Neural crest cell (in vitro differentiated cells): ENCODE measurements at places on chromosomes 7 and 10. TPM values are rescaled to one million over a fixed set of nuclear protein-coding genes. Genes with fewer than 3 reads are reported as not detected.
A peak's percentile ranks its signal among the peaks of the same experiment; 100 is the strongest.

DNA sequence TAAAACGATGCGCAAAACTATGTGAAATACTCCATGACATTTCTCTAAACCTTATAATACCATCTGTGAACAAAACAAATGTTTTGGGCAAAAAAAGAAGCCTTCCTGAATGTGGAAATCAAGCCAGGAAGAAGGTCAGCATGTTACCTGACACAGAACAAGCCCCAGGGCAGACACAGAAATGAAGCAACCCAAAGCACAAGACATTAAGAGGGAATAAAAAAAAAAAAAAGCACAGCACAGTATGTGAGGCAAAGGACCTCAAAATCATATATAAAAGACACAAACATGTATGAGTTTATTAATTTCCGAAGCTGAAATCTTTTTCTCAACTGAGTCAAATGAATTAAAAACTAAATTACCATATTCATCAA lies 161.8 kb downstream of the SKIDA1 start:
- H3K27ac ChIP-seq = peak overlapping the region; percentile 76
- peaks cover 38% of the 10 kb centered on the region for H3K4me1 ChIP-seq
- H3K36me3 ChIP-seq = no peaks in the 10 kb centered on the region
- H3K27me3 ChIP-seq = no peaks in the 10 kb centered on the region
- peak overlapping the region; percentile 71 for H3K4me3 ChIP-seq
- DNase-seq = no peak

The SLC26A5 gene
- total RNA-seq = not detected in 2 replicates

The ESYT2 gene
- 21.1 and 23.3 TPM in 2 replicates for total RNA-seq

DNA sequence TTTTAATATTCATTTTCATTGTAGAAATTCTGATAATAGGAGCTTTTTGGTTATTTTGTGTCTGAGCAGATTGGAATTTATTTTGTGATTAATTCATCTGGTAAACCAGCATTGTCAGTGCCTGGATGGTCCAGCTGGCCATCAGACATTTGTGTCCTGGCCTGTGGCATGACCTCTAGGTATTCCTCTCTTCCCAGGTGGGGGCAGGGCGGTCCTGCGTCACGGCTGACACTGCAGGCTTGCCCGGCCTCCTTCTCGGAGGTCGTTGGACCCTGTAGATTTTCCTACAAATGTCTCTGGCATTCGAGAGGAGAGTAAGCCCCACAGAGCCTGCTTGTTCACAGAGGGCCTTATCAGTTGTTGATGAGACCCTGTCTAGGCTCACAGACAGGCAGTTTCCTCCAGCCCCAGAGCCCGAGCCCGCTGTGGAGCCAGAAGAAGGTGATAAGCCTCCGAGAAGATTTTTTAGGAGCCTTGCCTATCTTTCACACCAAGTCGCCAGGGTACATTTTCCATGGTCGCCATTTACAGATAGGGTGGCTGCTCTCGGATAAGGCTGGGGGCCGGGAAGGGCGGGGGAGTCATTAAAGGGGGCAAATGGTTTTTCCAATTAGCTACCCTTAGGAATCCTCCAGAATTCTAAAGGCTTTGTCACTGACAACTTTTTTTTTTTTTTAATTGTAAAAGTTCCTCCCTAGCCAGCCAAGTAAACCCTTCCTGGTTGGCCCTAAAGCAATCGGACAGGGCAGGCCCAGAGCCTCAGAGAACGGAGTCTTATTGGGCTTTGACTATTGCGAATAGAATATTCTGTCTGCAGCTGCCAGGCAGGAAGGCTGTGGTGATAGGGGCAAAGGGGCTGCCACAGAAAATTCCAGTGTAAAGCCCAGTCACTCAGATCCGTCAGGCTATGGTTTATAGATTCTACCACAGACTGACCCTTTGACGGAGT lies 78.1 kb upstream of the TBX20 start:
- H3K27me3 ChIP-seq = no peaks in the 10 kb centered on the region
- H3K36me3 ChIP-seq = no peaks in the 10 kb centered on the region
- DNase-seq = no peak
- no peak overlapping the region for H3K4me3 ChIP-seq
- H3K4me1 ChIP-seq = no peaks in the 10 kb centered on the region

The GPR85 gene
- 1.6 and 2.5 TPM in 2 replicates for total RNA-seq

- DNase-seq = no peak
- no peaks in the 10 kb centered on the region for H3K36me3 ChIP-seq
- H3K4me3 ChIP-seq = no peak overlapping the region
- no peaks in the 10 kb centered on the region for H3K4me1 ChIP-seq
Observed at GRCh38 chr10:16843252-16843870, 26.1 kb upstream of the RSU1 start.

The CALHM3 gene
- total RNA-seq = not detected in 2 replicates

The TM9SF3 gene
- total RNA-seq = 106 and 110 TPM in 2 replicates

GRCh38 chr7:53351681-53352080 lies 316.2 kb downstream of the POM121L12 start:
- H3K4me3 ChIP-seq = no peak overlapping the region
- no peak for DNase-seq
- no peaks in the 10 kb centered on the region for H3K36me3 ChIP-seq
- H3K27me3 ChIP-seq = no peaks in the 10 kb centered on the region
- H3K27ac ChIP-seq = no peak overlapping the region

DNA sequence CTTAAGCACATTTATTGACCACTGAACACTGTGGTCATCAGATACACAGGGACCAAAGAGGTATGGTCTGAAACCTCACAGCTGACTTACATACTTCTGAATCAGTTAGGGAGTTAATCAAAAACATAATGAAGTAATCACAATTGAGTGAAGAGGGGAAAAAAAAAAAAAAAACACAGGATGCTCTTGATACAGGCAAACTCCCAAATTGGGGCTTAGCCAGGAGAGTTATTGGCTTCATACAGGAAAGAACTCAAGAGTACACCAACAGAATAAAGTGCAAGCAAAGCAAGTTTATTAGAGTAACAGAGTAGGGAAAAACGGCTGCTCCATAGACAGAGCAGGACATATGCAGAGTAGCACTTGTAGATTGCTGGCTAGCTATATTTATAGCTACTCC lies 917.0 kb downstream of the CNTNAP2 start:
- H3K27ac ChIP-seq = no peak overlapping the region
- H3K4me3 ChIP-seq = no peak overlapping the region
- no peaks in the 10 kb centered on the region for H3K27me3 ChIP-seq
- H3K36me3 ChIP-seq = no peaks in the 10 kb centered on the region

- H3K27me3 ChIP-seq = no peaks in the 10 kb centered on the region
- no peak for DNase-seq
- peak overlapping the region; percentile 60 for H3K27ac ChIP-seq
- H3K4me1 ChIP-seq = no peaks in the 10 kb centered on the region
Observed at GRCh38 chr10:27447540-27447939, 56.6 kb upstream of the RAB18 start.

The STOX1 gene
- total RNA-seq = 8.7 and 8.8 TPM in 2 replicates

DNA sequence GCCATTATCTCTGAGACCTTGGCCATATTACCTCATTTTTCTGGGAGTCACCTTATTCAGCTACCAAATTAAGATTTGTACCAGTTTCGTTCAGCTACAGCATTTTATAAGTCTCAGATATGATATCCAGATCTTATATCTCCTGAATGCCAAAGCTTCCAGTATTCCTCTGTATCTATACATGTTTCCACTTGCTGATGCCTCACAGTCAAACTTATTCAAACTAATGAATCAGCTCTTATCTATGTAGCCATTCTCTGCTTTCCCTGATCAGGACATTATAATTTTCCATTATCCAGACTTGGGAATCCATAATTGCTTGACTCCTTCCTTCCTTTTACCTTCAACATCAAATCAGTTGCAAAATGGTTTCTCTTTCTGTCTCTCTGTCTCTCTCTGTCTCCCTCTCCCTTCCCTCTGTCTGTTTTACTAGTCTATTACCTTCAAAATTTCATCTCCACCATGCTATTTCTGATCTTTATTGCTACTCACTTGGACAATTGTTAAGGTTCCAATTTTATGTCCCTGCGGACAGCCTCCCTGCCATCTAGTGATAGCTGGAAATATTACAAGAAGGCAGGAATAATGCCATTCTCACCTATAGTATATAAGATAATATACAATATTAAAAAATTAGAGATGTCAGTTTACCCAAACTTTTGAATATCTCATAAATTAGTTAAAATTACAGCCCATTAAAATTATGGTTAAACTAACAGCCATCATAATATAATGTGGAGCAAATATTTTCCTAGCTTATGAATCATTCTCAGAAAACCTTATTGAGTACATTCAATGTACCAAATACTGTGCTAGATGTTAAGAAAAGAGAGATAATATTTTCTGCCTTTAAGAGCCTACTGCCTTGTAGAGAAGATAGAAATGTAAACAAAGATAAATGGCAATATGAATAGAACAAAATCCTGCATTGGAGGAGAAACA lies 89.8 kb downstream of the PCLO start:
- no peak overlapping the region for H3K4me3 ChIP-seq
- H3K4me1 ChIP-seq = peaks cover 4% of the 10 kb centered on the region
- H3K27me3 ChIP-seq = no peaks in the 10 kb centered on the region
- no peak for DNase-seq

The RPEL1 gene
- total RNA-seq = not detected in 2 replicates

DNA sequence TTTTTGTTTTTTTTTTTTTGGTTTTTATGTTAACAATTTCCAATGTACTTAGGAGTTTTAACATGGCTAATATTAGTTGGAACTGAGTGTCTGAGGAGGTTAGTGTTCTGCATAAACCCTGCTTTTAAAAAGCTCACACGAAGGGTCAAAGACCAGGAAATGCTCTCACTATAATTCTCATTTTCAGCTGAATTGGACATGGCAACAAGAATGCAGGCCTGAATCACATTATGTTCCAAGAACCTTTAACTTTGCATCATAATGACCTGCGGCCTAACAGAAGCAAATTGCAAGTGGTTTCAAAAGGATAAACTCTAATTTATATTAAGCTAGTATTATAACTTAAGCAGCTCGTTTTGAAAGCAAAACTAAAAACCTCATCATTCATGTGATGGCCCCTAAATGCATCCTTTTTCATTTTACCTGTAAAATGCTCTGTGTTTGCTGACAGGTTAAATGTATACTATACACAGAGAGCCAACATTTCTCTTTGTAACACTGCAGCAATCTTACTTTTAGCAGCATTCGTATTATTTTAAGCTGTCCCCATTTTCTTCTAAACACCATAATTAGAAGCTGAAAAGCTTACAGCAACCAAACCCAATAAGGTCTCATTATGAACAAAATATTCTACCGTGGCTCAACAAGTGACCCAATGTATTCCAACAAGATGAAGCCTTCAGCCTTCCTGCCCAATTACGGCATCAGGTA lies 242.8 kb upstream of the SP4 start:
- peak overlapping the region; percentile 39 for H3K27ac ChIP-seq
- H3K4me1 ChIP-seq = peaks cover 60% of the 10 kb centered on the region
- peaks cover 12% of the 10 kb centered on the region for H3K36me3 ChIP-seq
- DNase-seq = no peak

GRCh38 chr10:44724415-44725174 lies 186.5 kb upstream of the TMEM72 start:
- no peak overlapping the region for H3K27ac ChIP-seq
- no peaks in the 10 kb centered on the region for H3K27me3 ChIP-seq
- no peaks in the 10 kb centered on the region for H3K4me1 ChIP-seq
- H3K4me3 ChIP-seq = no peak overlapping the region
- no peaks in the 10 kb centered on the region for H3K36me3 ChIP-seq

GRCh38 chr10:119505588-119506315 lies 36.8 kb downstream of the RGS10 start:
- no peak for DNase-seq
- no peaks in the 10 kb centered on the region for H3K27me3 ChIP-seq
- no peaks in the 10 kb centered on the region for H3K36me3 ChIP-seq
- peaks cover 23% of the 10 kb centered on the region for H3K4me1 ChIP-seq

GRCh38 chr7:30665043-30665442 lies 17.2 kb downstream of the CRHR2 start:
- peaks cover 6% of the 10 kb centered on the region for H3K27me3 ChIP-seq
- H3K4me3 ChIP-seq = no peak overlapping the region
- H3K36me3 ChIP-seq = no peaks in the 10 kb centered on the region
- DNase-seq = no peak

DNA sequence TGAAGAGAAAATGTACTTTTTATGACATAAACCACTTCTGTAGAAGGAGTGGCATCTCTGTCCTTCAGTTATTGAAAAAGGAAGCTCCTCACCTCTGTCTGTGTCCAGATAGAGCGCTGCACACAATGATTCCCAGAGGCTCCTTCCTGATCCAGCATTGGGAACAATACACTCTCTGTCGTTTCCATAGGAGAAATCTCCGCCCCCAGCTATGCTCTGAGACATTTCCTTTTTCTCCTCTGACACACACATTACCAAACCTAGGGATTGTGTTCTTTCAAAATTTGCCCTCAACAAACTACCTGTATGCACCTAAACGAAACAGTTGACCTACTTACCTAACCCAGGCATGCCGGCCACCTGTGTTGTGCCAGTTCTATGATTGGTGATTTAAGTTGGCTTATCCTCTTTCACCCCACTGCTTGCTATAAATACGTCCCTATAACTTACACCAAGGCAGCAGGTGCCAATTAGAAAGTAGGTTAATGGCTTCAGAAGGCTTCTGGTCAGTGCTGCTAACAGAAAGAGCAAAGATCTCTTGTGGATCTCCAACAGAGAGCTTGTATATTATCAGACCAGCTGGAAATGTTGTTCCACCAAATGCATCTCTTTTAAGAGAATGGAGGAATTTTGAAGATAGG lies 140.1 kb upstream of the JCAD start:
- peak overlapping the region; percentile 7 for H3K4me3 ChIP-seq
- DNase-seq = peak; percentile 9
- peaks cover 18% of the 10 kb centered on the region for H3K4me1 ChIP-seq

DNA sequence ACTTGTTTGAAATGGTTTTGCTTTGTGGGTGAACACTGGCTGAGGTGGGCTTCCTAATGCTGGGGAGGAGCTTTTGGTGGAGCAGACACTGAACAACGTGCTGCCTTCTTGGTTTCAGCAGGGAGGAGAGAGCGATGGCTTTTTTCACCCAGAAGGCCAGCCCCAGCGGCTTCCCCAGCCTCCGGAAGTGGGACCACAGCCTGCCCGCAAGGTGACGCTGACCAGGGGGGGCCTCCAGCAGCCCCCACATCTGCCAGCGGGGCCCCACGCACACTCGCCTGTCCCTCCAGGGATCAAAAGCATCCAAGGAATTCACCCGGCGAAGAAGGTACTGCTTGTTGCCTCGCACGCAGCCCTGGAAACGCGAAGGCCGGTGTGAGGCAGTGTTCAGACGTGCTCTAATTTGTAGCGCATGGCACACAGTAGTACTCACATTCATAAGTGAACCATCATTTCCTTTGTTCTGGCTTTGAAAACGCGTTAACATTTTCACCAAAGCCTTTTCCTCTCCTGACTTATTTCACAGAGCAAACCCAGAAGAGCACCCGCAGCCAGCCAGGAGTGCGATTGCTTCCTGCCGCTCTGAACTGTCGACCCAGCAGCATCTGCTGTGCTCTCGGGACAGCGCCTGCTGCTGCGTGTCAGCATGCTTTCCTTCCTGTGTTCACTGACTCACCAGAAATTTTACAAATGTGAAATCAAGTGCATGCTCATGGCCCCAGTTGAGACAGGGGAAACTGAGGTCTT lies 48.4 kb downstream of the SHH start:
- peaks cover 24% of the 10 kb centered on the region for H3K36me3 ChIP-seq
- H3K4me1 ChIP-seq = peaks cover 14% of the 10 kb centered on the region
- H3K4me3 ChIP-seq = no peak overlapping the region
- H3K27me3 ChIP-seq = no peaks in the 10 kb centered on the region
- no peak for DNase-seq

GRCh38 chr10:121171825-121172787 lies 320.9 kb downstream of the WDR11 start:
- DNase-seq = no peak
- H3K4me3 ChIP-seq = no peak overlapping the region
- no peaks in the 10 kb centered on the region for H3K36me3 ChIP-seq

- H3K4me1 ChIP-seq = no peaks in the 10 kb centered on the region
- no peak for DNase-seq
- H3K4me3 ChIP-seq = no peak overlapping the region
- no peak overlapping the region for H3K27ac ChIP-seq
- H3K27me3 ChIP-seq = no peaks in the 10 kb centered on the region
Observed at GRCh38 chr7:28774261-28774988, 183.7 kb downstream of the TRIL start.
